ENCODE measurements at places on chromosomes 2 and 18.

- DNase-seq, result no peak
Measured at GRCh38 chr2:96656540-96656939, 14.0 kb downstream of the FER1L5 start.

DNA sequence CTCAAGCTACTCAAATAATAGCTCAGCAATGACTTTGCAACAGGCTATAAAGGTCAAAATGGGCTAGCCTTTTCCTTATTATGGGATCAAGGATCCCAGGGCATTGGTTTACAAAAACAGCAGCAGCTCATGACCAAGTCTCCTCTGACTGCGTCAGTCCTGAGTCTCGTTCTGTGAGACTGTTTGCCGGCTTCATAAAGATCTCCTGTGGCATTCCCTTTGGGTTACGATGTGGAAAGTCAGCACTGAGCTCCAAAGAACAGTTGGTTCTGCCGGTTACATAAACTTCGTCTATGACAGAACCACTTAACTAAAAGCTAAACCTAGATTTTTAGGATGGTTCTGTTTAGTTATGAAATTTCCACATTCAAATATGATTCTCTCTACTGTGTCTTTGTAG lies 674.9 kb downstream of the ZEB2 start:
- DNase-seq, result no peak

DNA sequence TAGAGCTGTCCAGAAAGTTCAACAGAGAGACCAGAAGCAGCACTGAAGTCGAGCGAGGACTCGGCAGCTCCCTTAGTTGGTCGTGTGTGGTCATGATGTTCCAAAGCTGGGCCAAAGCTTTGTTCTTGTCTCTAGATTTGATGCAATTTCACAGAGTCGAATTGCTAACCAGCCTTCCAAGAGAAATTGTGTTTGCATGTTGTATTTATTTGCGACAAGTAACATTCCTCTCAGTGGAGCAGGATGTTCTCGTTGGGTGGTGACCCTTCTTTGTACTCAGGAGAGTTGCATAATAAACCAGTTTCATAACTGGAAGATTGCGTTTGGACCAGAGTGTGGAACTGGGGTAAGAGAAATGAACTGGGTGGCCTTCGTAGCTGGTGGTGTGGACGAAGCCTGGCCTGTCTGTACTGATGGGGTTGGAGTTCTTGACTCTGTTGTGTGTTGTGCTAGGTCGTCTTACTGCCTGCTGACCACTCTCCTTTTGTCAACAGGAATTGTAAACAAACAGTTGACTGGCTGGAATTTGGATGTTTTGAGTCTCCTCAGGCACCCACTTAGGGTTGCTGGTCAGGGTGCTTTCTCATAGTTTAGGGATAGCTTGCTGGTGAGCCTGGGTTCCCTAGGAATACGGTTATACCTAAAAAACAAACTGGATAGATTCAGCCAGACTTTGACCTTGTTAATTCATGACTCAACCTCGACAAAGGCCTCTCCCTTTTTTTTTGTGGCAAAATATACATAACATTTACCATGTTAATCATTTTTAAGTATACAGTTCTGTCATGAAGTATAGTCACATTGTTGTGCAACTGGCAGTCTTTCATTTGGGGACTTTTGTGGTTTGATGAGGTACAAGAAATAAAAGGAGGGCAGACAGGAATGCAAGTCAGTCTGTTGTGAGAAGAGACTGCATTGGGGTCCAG lies 28.9 kb upstream of the TOGARAM2 start:
- no peak for DNase-seq

GRCh38 chr18:65093346-65093745 lies 657.5 kb upstream of the CDH7 start:
- peak; percentile 20 for DNase-seq

- peak; percentile 65 for DNase-seq
Measured at GRCh38 chr2:58046585-58047372, at the start of gene VRK2. TSS of gene VRK2 (plus strand) at chr2:58046806. CDS start at chr2:58048832, 2,026 bp downstream.

- DNase-seq, result no peak
Measured at GRCh38 chr2:102142829-102143449, 393 bp downstream of the IL1R1 start.

- DNase-seq, result no peak
Measured at GRCh38 chr2:141438536-141438935, 692.3 kb downstream of the LRP1B start.

- peak; percentile 37 for DNase-seq
Measured at GRCh38 chr2:222319586-222320435, 21.0 kb upstream of the PAX3 start.

- DNase-seq, result no peak
Measured at GRCh38 chr2:205190528-205190927, 491.8 kb upstream of the NRP2 start.

GRCh38 chr2:232668805-232669444 lies 28.2 kb upstream of the GIGYF2 start:
- DNase-seq, result peak; percentile 50

GRCh38 chr2:194103941-194104659 lies 1552.9 kb upstream of the SLC39A10 start:
- no peak for DNase-seq

DNA sequence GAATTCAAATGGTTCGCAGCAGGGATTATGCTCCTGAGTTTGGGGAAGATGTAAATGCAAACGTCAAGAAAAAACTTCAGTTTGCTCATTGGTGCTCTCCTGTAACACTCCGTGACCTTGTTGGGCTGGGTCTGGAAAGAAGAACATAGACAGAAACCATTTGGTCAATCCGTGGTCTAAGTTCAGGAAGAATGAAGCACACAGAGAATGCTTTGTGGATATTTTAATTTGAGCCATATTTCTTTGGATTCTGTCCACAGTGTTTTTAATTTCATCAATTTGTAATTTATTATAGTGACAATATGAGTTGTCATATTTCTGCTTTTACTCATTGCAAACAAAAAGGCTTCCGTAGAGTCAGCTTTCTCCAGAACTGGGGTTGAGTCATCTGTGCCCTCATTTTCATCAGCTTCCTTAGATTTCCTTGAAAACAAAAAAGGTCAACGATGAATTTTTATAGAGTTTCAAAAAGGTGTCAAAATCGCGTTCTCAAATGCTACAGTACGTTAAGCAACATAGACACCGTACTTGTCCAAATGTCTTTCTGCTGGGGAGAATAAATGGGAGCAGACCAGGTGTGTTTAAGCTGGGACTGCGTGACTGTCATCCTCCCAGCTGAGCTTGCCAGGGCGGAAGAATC lies 606.4 kb downstream of the RNF144A start:
- DNase-seq, result no peak

DNA sequence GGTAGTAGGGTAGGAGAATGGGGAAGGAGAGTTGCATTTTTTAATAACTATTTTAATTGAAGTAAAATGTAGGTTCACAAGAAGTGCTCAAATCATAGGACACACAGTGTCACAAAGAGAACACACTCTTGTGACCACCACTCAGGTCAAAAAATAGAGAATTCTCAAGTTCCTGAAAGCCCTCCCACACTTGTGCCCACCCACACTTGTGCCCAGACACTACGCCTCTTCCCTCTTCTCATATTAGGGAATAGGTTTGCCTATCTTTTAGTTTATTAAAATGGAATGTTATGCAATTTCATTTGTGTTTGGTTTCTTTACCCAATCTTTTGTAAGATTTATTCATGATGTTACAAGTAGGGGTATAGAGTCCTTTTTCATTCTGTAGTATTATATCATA lies 67.2 kb downstream of the UGGT1 start:
- no peak for DNase-seq

GRCh38 chr18:13910986-13911385 lies 4.3 kb downstream of the MC2R start:
- no peak for DNase-seq

GRCh38 chr2:74242354-74243071 lies 44.1 kb downstream of the MTHFD2 start:
- no peak for DNase-seq

DNA sequence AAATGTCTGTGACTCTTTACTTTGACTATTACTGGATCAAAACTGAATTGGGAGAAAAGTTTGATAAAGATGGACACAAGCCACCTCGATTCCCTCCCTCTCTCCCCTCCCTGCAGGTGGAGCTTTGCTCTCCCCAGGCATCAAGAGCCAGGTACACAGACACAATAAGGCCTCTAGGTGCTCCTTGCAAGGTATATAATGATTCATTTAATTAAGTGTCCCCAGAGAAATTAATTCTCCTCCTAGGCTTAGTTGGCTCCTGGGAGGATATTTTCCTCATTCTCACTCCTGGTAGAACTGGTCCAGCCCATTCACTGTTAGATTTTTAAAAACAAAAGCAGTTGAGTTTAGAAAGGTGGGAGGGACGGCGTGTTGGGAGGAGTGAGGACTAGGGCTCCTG lies 352.4 kb upstream of the SMIM21 start:
- DNase-seq, result no peak

GRCh38 chr2:8234757-8235374 lies 447.0 kb upstream of the ID2 start:
- DNase-seq, result no peak

GRCh38 chr2:27370026-27370815 lies at the start of the genes EIF2B4 and SNX17:
TSS of gene EIF2B4 (minus strand) at chr2:27370338. CDS start at chr2:27370314, 24 bp downstream.
TSS of gene SNX17 (plus strand) at chr2:27370616. CDS start at chr2:27370744, 128 bp downstream.
- peak; percentile 99 for DNase-seq

- DNase-seq, result no peak
Measured at GRCh38 chr18:38318416-38318815, 752.8 kb upstream of the CELF4 start.

Measured in putamen (tissue), 1 donor.